B cell (primary cell): ENCODE measurements at places on chromosomes 3 and 15.

DNA sequence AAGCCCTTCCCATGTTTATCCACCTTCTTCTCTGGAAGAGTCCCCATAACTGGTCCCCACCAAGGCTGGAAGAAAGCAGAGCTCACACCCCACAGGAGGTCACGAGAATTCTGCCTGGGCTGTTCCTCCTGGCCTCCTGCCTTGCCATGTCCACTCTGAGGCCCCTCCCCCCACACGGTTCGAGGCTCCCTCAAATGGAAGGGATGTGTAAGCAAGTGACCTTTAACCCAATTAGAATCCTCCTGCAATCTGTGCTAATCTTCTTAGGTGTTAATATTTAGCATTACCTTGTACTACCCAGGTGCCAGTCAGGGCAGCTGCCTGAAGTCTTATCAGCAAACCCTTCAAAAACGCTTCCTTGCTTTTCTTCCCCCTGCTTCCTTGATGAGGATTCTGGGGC, 32.4 kb upstream of the DYNC1LI1 start:
- H3K27ac ChIP-seq = no peak overlapping the region
- no peaks in the 10 kb centered on the region for H3K36me3 ChIP-seq
- H3K4me3 ChIP-seq = no peak overlapping the region
- no peaks in the 10 kb centered on the region for H3K4me1 ChIP-seq

GRCh38 chr3:50520849-50521248, 17.4 kb upstream of the CACNA2D2 start:
- DNase-seq = no peak
- no peak overlapping the region for H3K4me3 ChIP-seq
- H3K36me3 ChIP-seq = no peaks in the 10 kb centered on the region
- no peak overlapping the region for H3K27ac ChIP-seq
- peaks cover 21% of the 10 kb centered on the region for H3K4me1 ChIP-seq
- no peaks in the 10 kb centered on the region for H3K27me3 ChIP-seq

DNA sequence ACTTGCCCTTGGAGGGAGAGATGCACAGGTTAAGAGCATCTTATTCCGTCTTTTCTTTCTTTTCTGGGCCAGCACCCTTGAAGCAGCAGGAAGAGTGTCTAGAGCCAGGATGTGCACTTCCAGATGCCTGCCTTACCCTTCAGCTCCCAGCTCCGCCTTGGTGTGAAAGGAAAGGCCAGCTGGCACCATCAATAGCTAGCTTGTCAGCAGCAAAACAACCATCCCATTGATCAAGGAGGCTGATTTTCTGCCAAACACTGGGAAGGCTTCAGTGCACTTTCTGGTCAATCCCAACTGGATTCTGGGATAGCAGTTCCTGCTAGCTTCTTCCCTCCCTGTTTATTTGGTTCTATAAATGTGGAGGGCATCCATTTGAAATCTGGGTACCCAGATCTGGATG, 110.9 kb upstream of the GALNT15 start:
- no peaks in the 10 kb centered on the region for H3K27me3 ChIP-seq
- H3K4me3 ChIP-seq = no peak overlapping the region
- DNase-seq = no peak
- H3K27ac ChIP-seq = no peak overlapping the region
- no peaks in the 10 kb centered on the region for H3K4me1 ChIP-seq

- peaks cover 9% of the 10 kb centered on the region for H3K4me1 ChIP-seq
- no peak overlapping the region for H3K4me3 ChIP-seq
- H3K36me3 ChIP-seq = no peaks in the 10 kb centered on the region
- no peaks in the 10 kb centered on the region for H3K27me3 ChIP-seq
- DNase-seq = peak; percentile 49
These were observed 61.8 kb downstream of the SLC9A9 start for GRCh38 chr3:143786219-143787191.

DNA sequence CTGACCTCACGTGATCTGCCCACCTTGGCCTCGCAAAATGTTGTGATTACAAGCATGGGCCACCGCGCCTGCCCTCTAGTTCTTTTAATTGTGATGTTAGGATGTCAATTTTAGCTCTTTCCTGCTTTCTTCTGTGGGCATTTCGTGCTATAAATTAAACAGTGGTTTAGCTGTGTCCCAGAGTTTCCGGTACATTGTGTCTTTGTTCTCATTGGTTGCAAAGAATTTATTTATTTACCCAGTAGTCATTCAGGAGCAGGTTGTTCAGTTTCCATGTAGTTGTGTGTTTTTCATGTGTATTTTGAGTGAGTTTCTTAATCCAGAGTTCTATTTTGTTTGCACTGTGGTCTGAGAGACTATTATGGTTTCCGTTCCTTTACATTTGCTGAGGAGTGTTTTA, 30.1 kb downstream of the MYRIP start:
- no peak overlapping the region for H3K4me3 ChIP-seq
- no peaks in the 10 kb centered on the region for H3K4me1 ChIP-seq
- H3K36me3 ChIP-seq = no peaks in the 10 kb centered on the region
- H3K27me3 ChIP-seq = no peaks in the 10 kb centered on the region
- H3K27ac ChIP-seq = no peak overlapping the region
- no peak for DNase-seq
